ENCODE measurements at places on chromosomes 12 and 14.

DNA sequence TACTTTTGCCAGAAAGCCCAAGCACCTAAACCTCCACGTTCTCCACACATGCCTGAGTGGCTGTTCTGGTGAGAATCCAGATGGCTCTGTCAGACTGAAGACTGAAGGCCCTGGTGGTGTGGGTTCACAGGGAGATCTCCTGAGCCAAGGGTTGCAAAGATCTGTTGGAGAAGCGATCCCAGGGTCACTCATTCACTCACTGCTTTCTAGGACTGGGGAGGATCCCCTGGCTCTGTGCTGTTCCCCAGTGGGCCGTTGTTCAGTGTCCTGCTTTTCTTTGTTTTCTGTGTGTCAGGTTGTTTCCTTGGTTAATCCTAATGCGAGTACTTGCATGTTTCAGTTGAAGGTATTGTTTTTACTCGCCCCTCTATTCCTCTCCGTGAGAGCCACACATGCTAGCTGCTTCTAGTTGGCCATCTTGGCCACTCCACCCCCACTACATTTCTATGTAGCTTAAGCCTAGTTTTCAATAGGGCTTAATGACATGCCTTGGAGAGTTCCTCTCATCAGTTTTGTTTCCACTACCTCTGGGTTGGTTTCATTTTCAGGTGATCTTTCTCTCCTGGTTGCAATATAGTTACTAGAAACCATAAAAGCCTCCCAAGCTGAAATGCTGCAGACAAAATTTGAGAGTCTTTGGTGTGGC lies 144.5 kb upstream of the SLC38A2 start:
- DNase-seq: no peak

DNA sequence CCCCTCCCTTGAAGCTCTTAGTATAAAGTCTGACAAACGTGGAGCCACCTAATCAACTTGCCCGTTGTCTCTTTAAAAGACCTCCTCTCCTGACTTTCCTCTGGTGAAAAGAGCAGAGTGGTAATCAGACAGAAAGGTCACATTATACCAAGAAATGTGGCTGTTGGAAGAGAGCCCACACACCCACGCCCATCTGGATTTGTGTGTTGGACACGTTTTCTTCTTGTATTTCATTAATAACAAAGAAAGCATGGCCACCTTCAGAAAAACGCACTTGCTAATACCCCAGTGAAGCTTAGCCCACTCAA lies 41.3 kb downstream of the CCDC60 start:
- no peak for DNase-seq

GRCh38 chr14:74038020-74038859 lies 19.1 kb downstream of the BBOF1 start:
- no peak for DNase-seq

DNA sequence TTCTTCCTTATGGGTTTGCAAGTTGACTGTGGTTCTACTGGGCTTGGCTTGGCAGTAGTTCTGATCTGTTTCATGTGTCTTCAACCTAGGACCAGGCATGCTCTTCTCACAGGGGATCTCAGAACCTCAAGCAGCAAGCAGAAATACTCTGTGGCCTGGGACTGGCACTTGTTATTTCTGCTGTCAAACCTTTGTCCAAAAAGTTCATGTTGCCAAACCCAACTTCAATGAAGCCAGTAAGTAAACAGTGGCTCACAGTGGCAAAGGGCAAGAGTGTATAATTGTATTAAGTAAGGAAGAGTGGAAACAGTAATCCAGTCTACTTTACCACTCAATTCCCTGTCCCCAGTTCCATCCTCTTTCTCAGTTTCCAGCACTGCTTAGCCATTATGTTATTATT lies 15.7 kb upstream of the HMGA2 start:
- DNase-seq: no peak

- no peak for DNase-seq
Measured at GRCh38 chr12:64747695-64748094, 11.5 kb downstream of the GNS start.

DNA sequence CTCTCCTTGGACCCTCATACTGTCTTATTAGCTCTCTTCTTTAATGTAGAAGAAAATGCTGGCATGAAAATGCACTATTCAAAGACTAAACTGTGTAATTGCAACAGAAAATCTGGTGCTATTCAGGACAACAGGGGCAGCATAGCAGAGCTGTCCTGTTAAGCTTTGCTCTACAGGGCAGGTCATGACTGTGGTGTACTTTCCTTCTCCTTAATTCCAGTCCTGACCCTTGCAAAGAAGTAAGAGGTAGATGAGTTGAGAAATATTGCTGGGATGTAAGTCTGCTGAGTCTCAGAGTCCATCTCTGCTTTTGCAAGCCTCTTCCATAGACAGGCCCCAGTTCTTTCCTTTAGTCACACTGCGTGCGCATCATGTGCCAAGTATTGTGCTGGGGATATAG lies 52.6 kb upstream of the STK38L start:
- no peak for DNase-seq

GRCh38 chr14:35403114-35403602 lies 1.4 kb downstream of the NFKBIA start:
- DNase-seq: no peak

DNA sequence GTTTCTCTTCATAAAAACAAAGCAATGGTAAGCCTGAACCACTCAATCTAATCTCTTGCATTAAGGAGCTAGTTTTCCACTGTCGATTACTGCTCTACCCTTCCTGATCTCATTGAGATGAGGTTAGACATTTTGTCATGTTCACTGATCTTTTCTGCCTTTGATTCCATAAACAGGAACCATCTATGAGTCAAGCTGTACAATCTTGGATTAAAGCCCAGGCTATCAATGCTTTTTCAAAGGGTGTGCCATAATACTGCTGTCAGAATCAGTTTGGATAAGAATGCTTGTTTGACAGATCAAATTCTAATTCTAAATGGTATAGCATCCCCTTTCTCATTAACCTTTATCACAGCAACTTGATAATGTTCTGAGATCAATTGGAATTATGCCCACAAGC lies 16.1 kb downstream of the GRIP1 start:
- no peak for DNase-seq

DNA sequence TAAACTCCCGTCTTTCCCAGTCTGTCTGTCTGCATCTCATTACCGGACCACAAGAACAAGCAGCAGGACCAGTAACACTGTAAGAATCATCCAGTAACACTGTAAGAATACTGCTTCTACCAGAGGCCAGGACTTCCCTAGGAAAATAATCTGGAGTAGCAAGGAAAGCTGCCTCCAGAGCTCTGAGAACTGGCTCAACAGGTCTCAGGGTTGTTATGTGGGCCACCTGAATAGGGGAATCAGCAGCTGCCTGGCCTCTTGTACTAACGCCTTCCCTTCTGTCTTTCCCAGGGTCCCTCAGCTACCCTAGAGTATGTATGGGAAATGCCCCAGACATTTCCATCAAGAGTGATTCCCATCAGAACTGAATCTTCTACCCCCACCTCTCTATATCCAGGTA lies 954 bp upstream of the SLC39A2 start:
- DNase-seq: peak; percentile 82

GRCh38 chr12:123027726-123028445 lies 47.4 kb downstream of the ARL6IP4 start:
- DNase-seq: peak; percentile 54

DNA sequence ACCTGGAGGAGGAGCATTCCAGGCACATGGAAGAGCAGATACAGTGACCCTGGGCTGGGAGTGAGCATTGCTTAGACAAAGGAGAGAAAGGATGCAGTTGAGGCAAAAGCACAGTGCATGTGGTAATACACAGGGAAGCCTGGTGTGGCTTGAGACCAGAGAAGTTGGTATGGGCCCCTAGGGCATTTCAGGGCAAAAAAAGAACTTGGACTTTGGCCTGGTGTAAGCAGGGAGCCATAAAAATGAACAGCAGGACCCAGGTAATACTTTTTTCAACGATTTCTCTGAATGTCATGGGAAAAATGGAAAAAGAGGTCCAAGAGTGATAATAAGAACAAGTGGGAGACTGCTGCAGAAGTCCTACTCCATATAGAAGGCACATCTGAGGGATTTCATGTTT lies 163.9 kb downstream of the ASCL4 start:
- DNase-seq: no peak

DNA sequence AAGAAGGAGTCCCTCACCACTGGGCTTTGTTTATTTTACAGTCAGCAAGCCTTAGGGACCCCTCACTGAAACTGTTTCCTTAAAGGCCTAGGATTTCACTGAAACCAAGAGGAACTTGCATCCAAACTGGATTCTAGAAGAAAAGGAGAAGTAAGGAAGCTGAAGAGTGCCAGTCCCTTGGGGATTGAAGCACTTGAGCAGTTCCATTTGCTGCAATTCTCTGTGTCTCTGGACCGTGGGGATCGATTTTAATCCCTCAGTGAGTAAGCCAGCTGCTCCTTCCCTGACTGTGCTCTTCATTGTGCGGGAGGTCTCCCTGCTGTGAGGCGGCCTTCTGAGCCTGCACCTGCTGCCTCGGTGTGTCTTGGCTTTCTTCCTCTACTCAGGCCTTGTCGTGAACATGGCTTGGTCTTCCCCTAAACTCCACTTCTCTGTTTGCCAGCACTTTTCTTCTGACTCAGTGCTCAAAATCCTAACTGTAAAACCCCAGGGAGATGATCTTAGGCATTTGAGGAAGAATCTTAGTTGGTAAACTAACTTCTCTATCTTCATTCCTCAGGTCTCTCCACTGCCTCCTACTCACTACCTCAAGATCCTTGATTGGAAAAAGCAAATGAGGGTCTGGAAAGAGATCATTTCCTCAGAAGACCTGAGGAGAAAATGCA lies 132.6 kb downstream of the SLC38A6 start:
- no peak for DNase-seq

DNA sequence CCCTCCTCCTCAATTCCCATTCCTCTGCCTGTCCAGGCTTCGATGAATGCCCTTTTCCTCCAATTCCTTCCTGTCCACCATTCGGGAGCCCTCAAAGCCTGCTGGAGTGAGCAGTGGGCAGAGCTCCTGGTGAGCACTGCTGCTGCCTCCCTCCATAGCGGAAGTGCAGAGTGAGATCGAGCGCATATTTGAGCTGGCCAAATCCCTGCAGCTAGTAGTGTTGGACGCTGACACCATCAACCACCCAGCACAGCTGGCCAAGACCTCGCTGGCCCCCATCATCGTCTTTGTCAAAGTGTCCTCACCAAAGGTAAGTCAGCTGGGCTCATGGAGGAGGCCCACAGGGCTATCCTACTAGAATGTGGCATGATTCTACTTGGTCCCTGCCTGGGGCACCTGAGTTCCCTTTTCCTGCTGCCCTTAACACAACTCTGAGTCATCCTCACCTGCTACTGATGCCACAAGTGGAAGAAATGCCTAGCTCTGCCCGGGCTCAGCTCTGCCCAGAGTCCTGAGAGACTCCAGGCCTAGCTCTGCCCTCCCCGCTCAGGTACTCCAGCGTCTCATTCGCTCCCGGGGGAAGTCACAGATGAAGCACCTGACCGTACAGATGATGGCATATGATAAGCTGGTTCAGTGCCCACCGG lies 8.0 kb downstream of the CACNB3 start:
- DNase-seq: peak; percentile 56

- peak; percentile 97 for DNase-seq
Measured at GRCh38 chr12:106178562-106178961, 39.8 kb upstream of the NUAK1 start.

DNA sequence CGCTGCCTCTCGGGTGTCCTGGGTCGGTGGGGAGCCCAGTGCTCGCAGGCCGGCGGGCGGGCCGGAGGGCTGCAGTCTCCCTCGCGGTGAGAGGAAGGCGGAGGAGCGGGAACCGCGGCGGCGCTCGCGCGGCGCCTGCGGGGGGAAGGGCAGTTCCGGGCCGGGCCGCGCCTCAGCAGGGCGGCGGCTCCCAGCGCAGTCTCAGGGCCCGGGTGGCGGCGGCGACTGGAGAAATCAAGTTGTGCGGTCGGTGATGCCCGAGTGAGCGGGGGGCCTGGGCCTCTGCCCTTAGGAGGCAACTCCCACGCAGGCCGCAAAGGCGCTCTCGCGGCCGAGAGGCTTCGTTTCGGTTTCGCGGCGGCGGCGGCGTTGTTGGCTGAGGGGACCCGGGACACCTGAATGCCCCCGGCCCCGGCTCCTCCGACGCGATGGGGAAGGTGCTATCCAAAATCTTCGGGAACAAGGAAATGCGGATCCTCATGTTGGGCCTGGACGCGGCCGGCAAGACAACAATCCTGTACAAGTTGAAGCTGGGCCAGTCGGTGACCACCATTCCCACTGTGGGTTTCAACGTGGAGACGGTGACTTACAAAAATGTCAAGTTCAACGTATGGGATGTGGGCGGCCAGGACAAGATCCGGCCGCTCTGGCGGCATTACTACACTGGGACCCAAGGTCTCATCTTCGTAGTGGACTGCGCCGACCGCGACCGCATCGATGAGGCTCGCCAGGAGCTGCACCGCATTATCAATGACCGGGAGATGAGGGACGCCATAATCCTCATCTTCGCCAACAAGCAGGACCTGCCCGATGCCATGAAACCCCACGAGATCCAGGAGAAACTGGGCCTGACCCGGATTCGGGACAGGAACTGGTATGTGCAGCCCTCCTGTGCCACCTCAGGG lies 679 bp downstream of the ARF6 start:
- peak; percentile 61 for DNase-seq

GRCh38 chr14:33377596-33378390 lies 439.1 kb downstream of the NPAS3 start:
- DNase-seq: no peak

GRCh38 chr12:85036234-85036707 lies at the start of the genes LRRIQ1 and TSPAN19:
Gene LRRIQ1 (plus strand): TSS chr12:85036351. CDS start chr12:85038177, 1,826 bp downstream.
Gene TSPAN19 (minus strand): TSS chr12:85036277. CDS start chr12:85029946, 6,331 bp downstream.
- DNase-seq: peak; percentile 95

DNA sequence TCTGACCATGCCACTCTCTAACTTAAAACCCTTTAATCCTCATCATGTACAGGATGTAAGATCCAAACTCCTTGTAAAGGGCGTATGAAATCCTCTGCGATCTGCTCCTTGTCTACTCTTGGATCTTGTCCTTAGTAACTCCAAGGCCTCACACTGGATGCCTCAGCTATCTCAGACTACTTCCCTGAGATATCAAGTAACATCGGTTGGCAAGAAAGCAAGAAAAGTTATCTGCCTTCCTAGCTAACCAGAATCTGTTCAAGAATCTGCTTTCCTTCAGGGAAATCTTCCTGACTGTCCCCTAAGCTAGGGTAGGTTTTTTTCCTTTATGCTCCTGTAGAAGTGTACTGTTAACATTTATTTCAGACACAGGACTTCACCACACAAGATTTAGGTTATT lies 82.6 kb downstream of the TAOK3 start:
- no peak for DNase-seq

DNA sequence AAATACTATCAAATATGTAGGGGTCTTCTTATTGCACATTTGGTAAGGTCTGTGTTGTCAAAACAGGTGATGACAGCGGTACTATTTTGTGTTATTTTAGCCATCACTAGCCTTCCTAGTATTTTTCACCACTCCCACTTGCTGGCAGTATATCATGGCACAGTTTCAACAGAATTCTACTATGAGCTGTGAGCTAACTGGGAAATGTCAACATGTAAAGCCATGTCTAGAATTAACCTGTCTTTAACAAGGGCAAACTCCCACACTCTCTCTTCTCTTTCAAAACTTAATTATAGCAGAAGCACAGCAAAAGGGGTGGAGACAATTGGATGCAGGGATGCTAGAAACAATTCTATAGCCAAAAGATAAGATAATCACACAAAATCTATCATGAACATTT lies 253.4 kb downstream of the PAX9 start:
- DNase-seq: no peak

- DNase-seq: no peak
Measured at GRCh38 chr14:38206689-38207376, 871 bp upstream of the SSTR1 start.
